ENCODE measurements at places on chromosomes 6 and 20.

GRCh38 chr20:17562804-17563305, 7.0 kb upstream of the DSTN start:
- no peak for DNase-seq

- no peak for DNase-seq
Observed at GRCh38 chr6:135555550-135555949, 58.0 kb upstream of the AHI1 start.

DNA sequence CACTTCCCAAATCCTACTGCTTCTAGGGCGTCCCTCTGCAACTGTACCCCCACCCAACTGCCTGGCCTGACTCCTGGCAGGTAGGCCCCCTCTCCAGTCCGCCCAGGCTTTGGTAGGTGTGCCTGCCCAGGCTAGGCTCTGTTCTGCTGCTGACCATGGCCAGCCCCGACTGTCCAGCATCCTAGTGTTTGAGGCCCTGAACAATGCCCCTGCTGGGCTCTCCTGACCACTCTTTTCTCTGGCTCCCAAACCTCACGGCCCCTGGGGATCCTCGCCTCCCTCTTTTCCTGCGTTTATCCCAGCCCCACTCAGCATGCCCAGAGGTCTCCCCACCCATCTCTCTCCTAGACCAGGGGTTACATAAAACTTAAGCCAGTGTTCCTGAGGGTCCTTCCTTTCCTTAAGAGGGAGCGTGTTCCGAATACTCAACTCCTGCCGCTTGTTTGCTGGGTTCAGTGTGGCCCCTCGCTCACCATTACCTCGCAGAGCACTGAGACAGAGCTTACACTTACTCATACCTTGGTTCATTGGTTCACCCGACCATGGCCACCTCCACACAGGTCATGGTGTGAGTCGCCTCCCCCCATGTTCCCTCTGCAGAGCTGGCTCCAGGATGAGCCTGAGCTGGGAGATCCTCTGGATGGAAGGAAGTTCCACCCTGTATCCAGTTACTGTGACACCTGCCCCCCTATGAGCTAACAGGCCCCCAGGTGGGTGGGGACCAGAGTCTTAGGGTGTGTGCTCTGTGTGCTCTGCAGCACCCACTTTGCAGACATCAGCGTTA, 21.0 kb upstream of the MYT1 start:
- DNase-seq = no peak

DNA sequence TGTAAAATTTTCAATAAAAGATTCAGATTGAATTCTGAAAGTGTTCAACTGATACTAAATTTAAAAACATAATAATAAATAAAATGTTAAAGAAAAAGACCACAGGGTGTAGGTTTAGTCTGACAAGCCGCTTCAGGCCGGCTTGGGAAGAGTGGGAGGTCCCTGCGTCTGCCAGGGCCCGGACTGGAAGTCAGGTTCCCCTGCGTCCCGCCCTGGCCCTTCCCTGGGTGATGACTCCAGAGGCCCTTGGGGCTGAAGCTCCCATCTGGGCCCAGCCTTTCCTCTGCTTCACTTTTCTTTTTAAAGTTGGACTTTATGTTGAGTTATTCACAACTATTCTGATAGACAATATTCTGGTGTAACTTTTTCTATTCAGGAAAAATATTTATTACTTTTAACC, 93.3 kb downstream of the SMOC2 start:
- no peak for DNase-seq

- DNase-seq = no peak
Observed at GRCh38 chr20:1309439-1309847, 19.5 kb downstream of the SDCBP2 start.
